ENCODE measurements at places on chromosomes 5 and 9. TPM values are rescaled to one million over a fixed set of nuclear protein-coding genes. Genes with fewer than 3 reads are reported as not detected.
A peak's percentile ranks its signal among the peaks of the same experiment; 100 is the strongest.

GRCh38 chr5:11027660-11028059 is 266.6 kb upstream of the DAP start:
- no peak for DNase-seq

- DNase-seq = no peak
Observed at GRCh38 chr5:27708534-27708933, 670.1 kb upstream of the CDH9 start.

DNA sequence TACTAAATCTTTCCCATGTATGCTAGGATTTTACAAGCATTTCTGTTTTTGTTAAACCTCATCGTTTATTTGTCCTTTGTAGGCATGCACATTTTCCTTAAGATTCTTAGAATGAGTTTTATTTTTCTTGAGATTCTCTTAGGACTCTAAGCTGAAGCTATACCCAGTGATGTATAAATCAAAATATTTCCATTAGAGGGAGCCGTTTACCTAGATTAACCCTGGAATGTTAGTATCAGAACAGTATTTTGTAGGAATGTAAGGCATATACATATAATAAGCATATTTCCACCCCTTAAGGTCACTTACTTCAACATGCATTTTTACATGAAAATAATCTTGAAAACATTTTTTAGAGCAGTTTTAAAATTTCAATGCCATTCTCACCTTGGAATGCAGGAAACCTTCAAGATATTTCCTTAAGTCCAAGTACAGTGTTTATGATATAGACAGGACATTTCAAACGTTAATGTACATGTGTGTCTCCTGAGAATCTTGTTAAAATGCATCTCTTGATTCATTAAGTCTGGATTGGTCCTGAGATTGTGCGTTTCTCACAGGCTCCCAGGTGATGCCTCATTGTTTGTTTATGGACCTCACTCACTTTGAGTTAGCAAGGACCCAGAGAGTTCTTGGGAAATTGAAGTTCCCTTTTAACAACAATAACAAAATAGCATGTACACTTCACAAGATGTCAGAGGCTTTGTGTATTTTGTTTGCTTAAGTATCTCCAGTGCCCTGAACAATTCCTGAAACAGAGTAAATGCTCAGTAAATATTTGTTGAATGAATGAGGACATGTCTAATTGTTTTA is 34.9 kb upstream of the FCHO2 start:
- peak; percentile 55 for DNase-seq

GRCh38 chr9:107594908-107595530 is 105.5 kb upstream of the KLF4 start:
- no peak for DNase-seq

GRCh38 chr5:170294556-170294955 is 3.0 kb downstream of the LCP2 start:
- no peak for DNase-seq

- DNase-seq = peak; percentile 18
Observed at GRCh38 chr5:16411741-16412455, 53.7 kb downstream of the ZNF622 start.

DNA sequence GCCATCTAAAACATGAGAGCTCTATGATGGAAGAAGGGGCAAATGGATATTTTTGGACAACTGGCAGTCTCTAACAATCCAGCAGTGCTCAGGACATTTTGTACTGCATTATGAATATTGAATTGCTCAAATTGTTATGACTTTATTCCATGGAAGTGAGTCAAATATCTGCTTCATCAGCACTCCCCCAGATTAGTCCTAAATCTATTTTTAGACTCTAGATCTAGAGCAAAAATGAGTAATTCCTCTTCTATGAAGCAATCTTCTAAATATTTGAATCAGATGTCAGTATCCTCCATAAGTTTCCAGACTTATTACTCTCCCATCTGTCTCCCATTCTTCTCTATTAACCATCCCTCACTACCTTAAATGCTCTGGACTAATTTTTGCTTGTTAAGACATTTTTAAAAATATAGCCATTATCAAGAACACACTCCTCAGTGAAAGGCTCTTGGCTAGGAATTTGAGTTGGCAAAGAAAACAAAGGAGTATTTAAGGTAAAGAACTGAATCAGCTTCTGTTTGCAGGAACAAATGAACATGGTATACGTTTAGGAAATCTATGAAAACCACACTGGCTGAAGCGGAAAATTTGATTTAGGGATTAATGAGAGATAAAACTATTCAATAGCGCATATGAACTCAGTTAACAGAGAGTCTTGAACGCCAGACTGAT is 300.9 kb downstream of the MCTP1 start:
- DNase-seq = peak; percentile 71

The SHISAL2B gene
- total RNA-seq = not detected

The PCDHGA3 gene
- total RNA-seq = 1.1 TPM

The TCF7 gene
- total RNA-seq = 1.1 TPM

The ARHGEF37 gene
- total RNA-seq = 2.6 TPM

Measured in fibroblast of the aortic adventitia (primary cell).